Activated CD4-positive, alpha-beta T cell treated with anti-CD3 and anti-CD28 coated beads, Interleukin-10, Interleukin-2, amounts not matched to agents 100 ng/mL and 50 ng/mL, durations not matched to agents 16 hours and 8 hours (primary cell): ENCODE measurements at places on chromosomes 12 and 14.

GRCh38 chr12:85390266-85390665 lies 110.2 kb downstream of the ALX1 start:
- no peak for DNase-seq

DNA sequence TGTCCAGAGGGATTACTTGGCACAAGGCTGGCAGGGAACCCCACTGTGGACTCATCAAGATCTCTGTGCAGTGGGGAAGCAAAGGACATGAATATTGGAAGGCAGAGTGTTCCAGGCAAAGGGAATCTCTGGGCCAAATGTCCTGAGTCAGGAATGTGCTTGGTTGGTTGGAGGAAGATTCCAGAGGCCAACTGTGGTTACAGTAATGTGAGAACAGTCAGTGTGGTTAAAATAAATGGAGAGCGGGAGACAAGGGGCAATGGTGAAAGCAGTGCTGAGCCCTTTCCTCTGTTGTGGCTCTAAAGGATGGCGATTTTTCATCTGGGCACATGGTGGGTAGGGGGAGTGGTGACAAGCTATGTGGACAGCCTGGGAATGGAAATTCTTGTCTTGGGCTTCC lies 948.2 kb downstream of the BCL11B start:
- DNase-seq = no peak

DNA sequence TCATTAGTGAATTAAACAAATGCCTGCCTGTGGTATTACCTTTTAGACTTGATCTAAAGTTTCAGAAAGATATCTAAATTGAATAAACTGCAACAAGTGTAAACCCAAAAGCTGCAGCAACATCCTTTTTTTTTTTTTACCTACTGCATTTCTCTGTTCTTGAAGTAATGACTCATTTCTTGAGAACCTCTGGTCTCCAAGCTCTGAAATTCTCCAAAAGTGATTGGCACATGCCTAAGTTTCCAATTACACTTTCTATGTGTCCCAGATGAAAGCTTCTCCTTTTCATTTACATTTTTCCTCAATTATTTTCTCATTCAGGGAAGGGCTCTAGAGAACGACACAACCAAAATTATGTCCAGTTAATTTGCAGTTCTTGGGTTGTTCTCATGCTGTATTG lies 435.2 kb upstream of the DCN start:
- no peak for DNase-seq

GRCh38 chr14:64632056-64632455 lies 72.2 kb upstream of the PLEKHG3 start:
- DNase-seq = no peak

DNA sequence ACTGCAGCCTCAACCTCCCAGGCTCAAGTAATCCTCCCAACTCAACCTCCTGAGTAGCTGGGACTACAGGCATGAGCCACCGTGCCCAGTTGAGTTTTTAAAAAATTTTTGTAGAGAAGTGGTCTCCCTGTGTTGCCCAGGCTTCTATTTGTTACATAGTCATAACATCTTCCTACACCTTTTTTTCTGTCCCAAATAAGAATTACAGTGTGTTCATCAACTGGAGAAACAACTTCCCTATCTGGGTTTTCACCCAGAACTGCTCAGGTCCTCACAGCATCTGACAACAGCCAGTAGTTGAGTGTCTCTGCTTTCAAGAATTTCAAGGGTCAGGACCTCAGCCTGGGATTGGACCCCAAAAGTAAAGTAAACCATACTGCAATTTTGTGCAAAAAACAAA lies 235.2 kb upstream of the AMIGO2 start:
- no peak for DNase-seq

DNA sequence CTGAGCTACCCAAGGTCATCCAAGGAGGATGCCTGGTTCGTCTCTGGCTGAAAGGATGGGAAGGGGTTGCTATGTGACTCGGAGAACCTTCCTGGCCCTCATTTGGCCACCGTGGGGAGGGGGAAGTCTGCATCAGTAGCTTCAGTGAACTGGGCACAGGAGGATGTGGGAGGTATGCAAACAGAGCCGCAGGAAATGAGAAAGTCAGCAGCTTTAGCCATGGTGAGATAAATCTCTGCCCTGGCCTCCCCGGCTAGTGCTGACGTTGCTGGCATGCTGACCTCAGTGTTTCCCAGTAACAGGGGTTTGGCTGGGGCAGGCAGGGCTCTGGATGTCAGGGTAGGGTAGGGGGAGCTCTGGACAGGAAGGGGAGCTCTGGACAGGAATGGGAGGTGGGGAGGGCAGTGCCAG lies 2.3 kb upstream of the CEBPE start:
- peak; percentile 30 for DNase-seq

- no peak for DNase-seq
These were observed 13.2 kb downstream of the CLEC4E start for GRCh38 chr12:8527250-8528130.

DNA sequence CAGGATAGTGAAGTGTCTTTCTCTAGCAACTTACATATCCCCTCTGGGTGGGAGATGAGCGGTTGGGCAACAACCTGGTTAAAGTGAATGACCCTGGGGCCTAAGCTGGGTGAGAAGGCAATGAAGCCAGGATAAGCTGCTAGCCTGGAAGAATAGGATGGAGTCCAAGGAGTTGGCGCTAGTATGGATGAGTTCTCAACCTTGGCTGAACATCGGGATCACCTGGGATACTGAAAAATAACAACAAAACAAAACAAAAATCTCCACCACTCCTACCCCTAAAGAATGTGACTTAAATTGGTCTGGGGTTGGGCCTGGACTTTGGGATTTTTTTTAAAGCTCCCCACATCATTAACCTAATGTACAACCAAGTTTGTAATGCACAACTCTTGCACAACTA lies 4.8 kb upstream of the RPS6KA5 start:
- DNase-seq = no peak

GRCh38 chr14:22492622-22493542 lies 96.1 kb downstream of the DAD1 start:
- peak; percentile 49 for DNase-seq

DNA sequence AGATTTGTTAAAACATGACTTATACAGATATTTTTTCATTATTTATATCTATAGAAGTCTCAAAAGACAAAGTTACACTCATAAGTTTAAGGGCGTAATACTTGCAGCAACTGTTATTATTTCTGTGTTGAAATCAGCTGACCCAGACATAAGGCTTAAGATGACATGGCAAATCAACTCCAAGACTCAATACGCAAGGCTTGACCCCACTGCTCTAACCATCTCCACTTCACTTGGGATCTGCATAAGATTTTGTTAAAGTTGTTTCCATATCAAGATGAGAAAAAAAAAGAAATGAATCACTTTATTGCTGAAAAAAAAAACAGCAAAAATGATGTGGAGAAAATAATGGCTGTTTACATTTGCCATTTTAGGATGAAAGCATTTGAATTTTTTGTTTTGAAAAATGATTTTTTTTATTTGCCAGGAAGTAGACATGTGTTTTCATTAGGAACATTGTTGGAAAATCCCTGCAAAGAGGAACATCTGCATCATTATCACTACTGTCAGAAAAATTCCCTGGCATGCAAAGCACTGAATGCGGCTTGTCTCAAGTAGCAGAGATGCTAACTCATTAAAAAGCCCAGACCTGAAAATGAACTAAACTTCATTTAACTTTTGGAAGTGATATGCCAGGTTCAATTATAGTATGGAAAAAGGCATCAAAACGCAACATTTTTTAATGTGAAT lies 73.5 kb downstream of the LIN7A start:
- DNase-seq = no peak

DNA sequence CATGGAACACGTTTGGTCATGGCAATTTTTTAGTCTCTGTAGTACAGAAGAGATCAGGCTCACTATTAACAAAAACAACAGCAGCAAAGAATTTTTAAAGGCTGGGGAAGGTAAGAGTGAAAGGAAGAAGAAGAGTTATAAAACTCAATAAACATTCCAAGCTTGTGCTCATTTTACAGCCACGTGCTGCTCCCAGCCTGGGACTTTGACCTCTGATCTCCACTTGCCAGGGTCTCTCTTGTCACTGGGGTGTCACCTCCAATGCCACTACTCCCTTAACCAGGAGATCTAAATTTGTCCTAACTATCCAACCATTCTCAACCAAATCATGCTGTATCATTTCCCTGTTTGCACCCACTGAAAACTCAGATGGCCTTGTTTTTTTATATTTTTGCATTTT lies 605.1 kb downstream of the VRK1 start:
- DNase-seq = no peak

- peak; percentile 13 for DNase-seq
These were observed 5.7 kb downstream of the OR10A7 start for GRCh38 chr12:55226523-55226922.

DNA sequence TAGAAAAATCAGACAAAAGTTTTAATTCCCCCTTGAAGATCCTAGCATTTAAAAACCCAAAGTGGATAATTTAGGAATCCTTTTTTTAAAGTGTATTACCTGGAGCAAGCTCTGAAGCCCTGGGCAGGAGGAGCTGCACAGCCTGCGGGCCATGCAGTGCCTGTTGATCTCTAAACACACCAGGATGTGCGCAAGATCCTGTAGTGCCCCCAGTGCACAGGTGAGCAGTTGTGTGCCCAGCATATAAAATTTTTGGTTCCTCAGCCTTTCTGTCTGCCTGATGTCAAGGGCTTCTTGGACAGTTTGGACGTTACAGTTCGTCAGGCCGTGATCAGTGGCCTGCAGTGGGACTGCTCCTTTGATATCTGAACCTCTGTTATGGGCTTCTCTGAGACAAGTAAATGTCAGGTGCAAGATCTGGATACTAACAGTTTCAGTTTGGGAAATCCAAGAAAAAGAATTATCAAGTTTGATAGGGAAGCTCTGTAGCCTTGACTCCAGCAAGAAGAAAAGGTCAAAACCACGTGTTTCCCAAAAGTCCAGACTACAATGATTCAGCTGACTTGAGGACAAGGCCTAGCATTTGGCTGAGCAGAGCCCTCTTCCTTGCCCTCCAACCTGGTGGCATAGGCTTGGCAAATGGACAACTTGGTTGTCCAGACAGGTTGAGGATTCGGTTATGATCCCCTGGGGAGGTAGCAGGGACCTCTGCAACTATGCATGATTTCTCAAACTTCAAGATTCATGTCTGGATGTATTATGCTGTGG lies 1.0 kb downstream of the ATXN7L3B start:
- DNase-seq = peak; percentile 48

DNA sequence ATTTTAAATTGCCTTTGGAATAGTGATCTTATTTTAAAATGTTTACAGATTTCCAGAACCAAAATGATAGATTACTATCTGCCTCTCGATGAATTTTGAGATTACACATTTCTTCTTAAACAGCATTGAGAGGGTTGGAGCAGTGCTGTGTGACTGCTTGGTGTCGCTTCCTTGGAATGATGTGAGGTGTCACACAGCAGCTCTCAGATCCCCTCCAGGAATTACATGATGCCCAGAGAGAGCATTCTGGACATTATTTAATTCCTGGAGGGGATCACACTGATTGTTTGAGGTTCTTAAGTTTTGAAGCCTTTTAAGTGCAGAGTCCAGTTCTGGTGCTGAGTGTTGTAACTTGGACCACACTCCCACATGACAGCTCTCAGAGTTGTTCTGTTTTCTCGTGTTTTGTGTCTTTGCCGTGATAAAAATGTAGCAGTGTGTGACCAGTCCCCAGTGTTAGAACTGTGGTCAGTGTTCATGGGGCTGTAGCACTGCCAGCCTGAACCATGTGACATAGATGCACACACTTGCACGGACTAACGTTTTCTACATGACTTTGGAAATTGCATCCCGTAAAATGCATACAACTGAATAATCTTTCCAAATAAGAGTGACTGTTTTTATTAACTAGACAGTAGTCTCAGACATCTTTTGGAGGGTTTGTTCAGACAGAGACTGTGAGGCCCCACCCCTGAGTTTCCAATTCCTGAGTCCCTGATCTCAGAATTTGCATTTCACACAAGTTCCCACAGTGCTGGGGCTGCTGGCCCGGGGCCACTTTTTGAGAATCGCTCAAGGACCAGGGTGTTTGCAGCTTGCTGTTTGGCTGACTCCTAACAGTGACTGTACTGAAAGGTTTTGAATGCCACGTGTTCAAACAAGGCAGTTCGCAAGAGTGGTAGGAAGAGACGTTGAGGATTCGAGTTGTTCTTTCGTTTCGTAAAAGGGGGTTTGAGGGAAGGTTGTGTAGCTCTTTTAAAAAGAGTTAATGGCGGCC lies 26.0 kb downstream of the XRCC3 start:
- DNase-seq = no peak

- DNase-seq = peak; percentile 15
These were observed 68.5 kb downstream of the BHLHE41 start for GRCh38 chr12:26056335-26056734.

GRCh38 chr14:102565331-102565887 lies 27.0 kb upstream of the RCOR1 start:
- DNase-seq = peak; percentile 66

- DNase-seq = no peak
These were observed 117.5 kb downstream of the DAAM1 start for GRCh38 chr14:59305836-59306555.

DNA sequence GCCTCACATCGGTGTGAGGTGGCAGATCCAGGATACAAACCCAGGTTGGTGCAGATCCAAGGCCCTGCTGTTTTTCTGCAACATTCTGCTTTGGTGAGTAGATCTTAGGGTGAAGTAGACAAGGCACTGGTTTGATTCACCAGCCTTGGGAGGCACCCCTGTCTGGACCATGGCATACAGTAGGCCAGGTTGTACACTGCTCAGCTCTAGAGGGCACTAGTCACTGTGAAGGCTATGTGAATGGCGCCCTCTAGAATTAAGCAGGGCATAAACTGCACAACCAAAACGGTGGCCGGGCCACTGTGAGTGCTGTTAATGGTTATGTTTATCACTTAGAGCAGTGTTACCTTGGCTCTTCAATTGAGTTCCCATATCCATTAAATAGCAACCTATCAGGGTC lies 280.6 kb upstream of the PWP1 start:
- DNase-seq = peak; percentile 69

GRCh38 chr14:80942191-80942600 lies 658 bp upstream of the CEP128 start:
- peak; percentile 58 for DNase-seq

GRCh38 chr12:92065639-92066038 lies 80.0 kb downstream of the BTG1 start:
- peak; percentile 36 for DNase-seq

DNA sequence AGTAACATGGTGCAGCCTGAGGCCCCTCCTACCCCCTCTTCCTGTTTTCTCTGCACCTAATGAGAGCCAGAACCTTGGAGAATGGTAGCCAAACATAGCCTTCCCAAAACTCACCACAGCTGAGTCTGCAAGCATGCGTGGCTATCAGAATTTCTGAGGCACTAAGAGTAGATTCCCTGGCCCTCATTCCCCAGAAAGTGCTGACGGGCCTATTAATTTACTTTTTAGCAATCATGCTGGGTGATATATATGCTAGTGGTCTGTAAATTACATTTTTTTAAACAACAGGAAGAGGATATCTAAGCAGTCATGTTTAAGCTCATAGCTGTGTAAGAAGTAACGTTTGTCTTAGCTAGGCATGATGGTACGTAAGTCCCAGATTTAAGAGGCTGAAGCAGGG lies 30.4 kb downstream of the KANSL2 start:
- no peak for DNase-seq

GRCh38 chr12:118160536-118160935 lies 24.6 kb downstream of the PEBP1 start:
- DNase-seq = no peak
